ENCODE measurements at places on chromosomes 6 and 20.

- peak overlapping the region; percentile 74 for H3K27ac ChIP-seq
- H3K27me3 ChIP-seq = no peaks in the 10 kb centered on the region
- peak; percentile 70 for DNase-seq
- no peaks in the 10 kb centered on the region for H3K36me3 ChIP-seq
- H3K4me3 ChIP-seq = peak overlapping the region; percentile 89
Measured at GRCh38 chr6:26311385-26312095, 53.5 kb upstream of the BTN3A2 start.

DNA sequence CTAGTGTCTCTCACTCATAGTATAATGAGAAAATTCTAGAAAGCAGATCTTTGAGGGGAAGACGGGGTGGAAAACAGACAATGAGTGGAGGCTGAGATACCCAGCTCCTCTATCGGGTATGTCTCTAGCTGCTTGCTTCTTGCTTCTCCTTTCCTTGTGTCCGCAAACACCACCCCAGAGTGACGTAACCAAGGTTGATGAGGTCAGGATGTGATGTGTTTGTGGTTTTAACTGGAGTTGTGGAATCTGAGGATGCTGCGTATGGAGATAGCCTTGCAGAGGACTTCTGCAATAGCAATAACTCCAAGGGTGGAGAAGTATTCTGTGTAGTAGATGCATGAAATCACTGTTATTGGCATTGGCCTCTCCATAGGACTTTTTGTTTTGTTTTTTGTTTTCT, 132.7 kb upstream of the IFNGR1 start:
- peaks cover 15% of the 10 kb centered on the region for H3K4me1 ChIP-seq
- no peak overlapping the region for H3K4me3 ChIP-seq
- no peak for DNase-seq

DNA sequence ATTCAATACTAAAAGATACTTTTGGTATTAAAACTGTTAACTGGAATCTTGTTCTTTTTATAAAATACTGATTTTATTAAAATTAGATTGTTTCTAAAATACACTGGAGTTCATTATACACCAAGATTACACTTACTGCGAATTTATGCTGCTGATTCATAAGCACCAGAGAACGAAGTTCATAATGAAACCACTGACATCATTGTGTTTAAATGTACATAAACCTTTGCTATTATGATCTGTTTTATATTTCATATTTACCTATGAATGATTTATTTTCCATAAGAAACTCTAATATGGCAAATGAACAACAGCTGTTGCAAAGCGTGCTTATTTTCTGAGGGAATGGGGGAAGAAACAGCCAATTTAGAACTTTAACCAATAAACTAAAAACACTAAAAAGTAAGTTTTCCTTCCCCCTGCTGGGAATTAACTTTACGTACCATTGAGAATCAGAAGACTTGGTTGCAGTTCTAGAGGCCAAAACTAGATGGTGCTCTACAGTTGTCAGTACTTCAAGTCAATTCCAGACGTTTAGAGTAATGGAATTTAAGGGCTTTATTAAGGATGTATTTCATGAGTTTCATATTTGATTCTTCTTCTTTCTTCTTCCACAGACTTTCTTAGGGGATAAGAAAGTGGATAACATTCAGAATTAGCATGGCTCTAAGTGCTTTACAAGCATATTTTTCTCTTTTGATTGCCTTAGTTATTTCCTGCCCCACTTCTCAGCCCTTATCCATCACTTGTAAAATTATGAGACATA, 30.8 kb upstream of the COL19A1 start:
- H3K36me3 ChIP-seq = no peaks in the 10 kb centered on the region
- H3K4me3 ChIP-seq = no peak overlapping the region
- peak; percentile 23 for DNase-seq
- no peaks in the 10 kb centered on the region for H3K4me1 ChIP-seq

GRCh38 chr6:10621213-10621612, 73.2 kb downstream of the C6orf52 start:
- H3K4me1 ChIP-seq = no peaks in the 10 kb centered on the region
- H3K36me3 ChIP-seq = no peaks in the 10 kb centered on the region
- no peaks in the 10 kb centered on the region for H3K27me3 ChIP-seq
- H3K4me3 ChIP-seq = no peak overlapping the region
- DNase-seq = no peak

- DNase-seq = no peak
- peaks cover 5% of the 10 kb centered on the region for H3K27me3 ChIP-seq
Measured at GRCh38 chr6:35202066-35202546, 11.7 kb upstream of the SCUBE3 start.

- H3K27ac ChIP-seq = peak overlapping the region; percentile 66
- H3K27me3 ChIP-seq = no peaks in the 10 kb centered on the region
- no peak for DNase-seq
- no peak overlapping the region for H3K4me3 ChIP-seq
- no peaks in the 10 kb centered on the region for H3K36me3 ChIP-seq
Measured at GRCh38 chr20:46683939-46684750, 5.1 kb downstream of the TP53RK start.

DNA sequence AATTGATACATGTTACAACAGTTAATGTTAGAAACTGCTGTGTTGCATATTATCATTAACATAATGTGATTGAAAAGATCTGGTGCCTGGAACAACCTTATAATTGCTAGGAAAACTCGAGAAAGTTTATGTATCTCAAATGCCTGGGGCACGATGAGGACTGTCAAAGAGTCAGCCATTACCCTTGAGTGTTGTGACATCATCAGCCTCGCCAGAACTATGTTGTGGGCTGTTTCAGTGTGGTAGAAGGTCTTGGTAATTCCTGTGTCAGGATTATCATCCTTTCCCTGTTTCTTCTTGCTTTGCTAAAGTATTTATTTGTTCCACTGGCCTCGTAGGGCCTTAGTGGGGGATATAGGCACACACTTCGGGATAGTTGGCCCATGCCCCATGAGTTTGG, 185.1 kb downstream of the DTNBP1 start:
- no peak overlapping the region for H3K27ac ChIP-seq
- DNase-seq = no peak
- H3K36me3 ChIP-seq = no peaks in the 10 kb centered on the region
- no peak overlapping the region for H3K4me3 ChIP-seq
